Fibroblast of skin of back (primary cell): ENCODE measurements at places on chromosomes 4 and X.

DNA sequence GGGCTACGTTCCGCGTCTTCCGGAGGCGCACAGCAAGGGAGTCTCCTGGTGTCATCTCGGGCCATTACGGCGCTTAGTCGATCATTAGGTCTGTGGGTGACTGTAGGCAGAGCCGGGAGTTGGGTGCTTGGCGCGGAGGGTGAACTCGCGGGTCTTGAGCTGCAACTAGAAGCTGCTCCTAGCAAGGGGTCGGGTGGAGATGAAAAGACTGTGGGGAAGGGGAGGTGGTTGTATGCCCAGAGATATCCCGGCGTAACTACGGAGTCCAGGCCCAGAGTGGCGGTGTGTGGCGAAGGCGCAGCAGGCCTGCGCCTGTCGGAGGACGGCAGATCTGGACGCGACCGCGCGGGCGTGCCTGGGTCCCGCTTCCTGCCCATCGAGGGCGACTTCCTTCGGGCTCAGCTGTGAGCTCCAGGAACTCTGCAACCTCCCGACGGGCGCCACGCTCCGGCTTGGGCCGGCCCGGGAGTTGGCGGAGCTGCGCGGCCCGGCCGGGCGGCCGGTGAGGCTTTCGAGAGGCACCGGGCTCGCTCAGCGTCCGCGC lies 2.7 kb upstream of the NKX3-2 start:
- DNase-seq, result no peak

GRCh38 chrX:36443007-36443406 lies 523.5 kb downstream of the CFAP47 start:
- DNase-seq, result no peak

DNA sequence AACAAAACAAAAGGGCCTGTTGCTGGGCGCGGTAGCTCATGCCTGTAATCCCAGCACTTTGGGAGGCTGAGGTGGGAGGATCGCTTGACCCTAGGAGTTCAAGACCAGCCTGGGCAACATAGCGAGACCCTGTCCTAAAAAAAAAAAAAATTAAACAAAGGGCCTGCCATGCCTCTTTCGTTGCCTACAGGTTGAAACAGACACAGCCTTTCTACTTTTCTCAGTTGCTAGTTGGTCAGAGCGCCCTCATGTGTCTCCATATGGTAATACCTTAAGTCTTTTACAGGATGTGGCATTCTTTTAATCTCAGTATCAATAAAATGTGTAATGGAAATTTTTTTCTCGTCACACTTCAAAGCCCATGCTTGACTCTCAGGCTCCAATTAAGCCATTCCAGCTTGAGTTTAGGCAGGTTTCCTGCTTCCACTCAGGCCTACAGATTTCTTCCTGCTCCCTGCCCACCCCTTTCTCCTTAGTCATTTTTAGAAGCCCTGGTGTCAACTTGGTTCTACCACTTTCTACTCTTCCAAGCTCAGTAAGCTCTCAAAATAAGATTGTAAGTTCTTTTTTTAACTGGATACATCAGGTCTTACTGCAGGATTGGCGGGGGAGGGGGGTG lies 4.6 kb upstream of the SOWAHD start:
- peak; percentile 40 for DNase-seq

GRCh38 chrX:72005046-72005445 lies 94.4 kb downstream of the NHSL2 start:
- no peak for DNase-seq

- DNase-seq, result no peak
Observed at GRCh38 chr4:184402740-184403383, 71.5 kb downstream of the IRF2 start.

GRCh38 chr4:76753814-76754213 lies 144.1 kb downstream of the SOWAHB start:
- peak; percentile 99 for DNase-seq

GRCh38 chr4:123034023-123034422 lies 111.6 kb upstream of the NUDT6 start:
- peak; percentile 87 for DNase-seq

DNA sequence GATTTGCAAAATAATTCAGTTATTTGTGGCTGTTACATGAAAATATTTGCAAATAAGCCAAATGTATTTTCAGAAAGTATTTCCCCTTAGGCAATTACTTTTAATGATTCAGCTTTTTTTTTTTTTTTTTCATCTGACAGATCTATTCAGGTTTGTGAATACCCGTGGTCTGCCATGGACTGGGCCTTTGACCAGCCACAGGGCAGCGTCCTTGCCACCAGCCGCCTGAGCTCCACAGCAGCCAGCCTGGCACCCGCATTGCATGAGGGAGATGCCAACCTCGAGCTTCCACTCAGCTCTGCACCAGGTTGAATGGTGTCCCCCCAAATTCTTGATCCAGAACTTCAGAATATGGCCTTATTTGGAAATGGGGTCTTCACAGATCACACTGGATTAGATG lies 14.7 kb downstream of the TMEM271 start:
- DNase-seq, result no peak

- peak; percentile 11 for DNase-seq
Observed at GRCh38 chrX:69995362-69996112, 54.2 kb downstream of the AWAT2 start.

- no peak for DNase-seq
Observed at GRCh38 chrX:135421932-135422809, at the start of gene SMIM10L2A. Gene SMIM10L2A (plus strand): TSS chrX:135421944. CDS start chrX:135422132, 188 bp downstream.

- no peak for DNase-seq
Observed at GRCh38 chrX:115939070-115939469, 231.5 kb upstream of the AGTR2 start.

DNA sequence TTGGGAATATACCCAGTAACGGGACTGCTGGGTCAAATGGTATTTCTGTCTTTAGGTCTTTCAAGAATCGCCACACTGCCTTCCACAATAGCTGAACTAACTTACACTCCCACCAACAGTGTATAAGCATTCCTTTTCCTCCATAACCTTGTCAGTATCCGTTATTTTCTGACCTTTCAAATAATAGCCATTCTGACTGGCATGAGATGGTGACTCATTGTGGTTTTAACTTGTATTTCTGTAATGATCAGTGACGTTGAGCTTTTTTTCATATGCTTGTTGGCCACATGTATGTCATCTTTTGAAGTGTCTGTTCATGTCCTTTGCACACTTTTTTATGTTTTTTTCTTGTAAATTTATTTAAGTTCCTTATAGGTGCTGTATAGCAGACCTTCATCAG lies 81.2 kb downstream of the ADAM29 start:
- peak; percentile 19 for DNase-seq

- no peak for DNase-seq
Observed at GRCh38 chr4:70925418-70925817, 23.2 kb downstream of the MOB1B start.

- no peak for DNase-seq
Observed at GRCh38 chr4:173214231-173214630, 45.6 kb downstream of the GALNT7 start.

DNA sequence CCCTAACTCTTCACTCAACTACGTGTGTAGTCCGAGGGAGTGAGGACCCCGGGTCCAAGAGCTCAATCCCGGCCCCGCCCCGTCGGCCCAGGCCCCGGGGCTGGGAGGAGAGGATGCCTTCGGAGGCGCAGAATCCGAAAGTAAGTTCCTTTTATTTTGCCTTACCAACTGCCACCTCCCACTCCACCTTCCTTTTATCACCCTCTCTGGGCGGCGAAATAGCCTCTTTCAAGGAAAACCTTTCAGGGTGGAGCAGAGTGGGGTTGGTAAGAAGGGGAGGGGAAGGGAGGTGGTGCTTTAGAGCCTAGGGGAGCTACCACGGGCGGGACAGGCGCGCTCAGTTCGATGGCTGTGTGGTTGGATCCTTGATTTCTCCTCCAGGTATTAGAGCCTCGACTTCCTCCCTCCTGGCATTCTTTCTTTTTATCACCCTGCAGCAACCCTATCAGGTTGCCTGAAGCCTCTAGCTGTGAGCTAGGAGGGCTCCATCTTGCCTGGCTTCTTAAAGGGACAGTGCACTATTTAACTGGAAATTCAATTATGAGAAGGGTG lies 191.2 kb downstream of the RRAGB start:
- peak; percentile 1 for DNase-seq

DNA sequence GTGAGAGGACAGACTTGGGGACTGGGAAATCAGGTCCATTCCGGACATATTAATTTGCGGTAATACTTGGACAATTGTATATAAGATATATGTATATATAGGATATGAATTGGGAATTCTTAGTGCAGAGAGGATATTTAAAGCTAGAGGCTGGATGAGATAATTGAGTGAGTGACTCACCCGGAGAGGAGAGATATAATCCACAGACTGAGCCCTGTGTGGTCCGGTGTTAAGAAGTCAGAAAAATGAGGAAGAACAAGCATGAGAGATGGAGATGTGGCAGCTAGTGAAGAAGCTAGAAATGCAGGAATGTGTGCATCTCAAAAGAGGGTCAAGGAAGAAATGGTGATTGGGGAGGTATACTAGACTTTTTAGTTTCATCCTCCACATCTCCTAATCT lies 336.2 kb downstream of the SLC7A11 start:
- DNase-seq, result peak; percentile 71

DNA sequence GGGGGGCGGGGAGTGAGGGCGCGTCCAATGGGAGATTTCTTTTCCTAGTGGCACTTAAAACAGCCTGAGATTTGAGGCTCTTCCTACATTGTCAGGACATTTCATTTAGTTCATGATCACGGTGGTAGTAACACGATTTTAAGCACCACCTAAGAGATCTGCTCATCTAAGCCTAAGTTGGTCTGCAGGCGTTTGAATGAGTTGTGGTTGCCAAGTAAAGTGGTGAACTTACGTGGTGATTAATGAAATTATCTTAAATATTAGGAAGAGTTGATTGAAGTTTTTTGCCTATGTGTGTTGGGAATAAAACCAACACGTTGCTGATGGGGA lies 1.1 kb downstream of the HTT start:
- DNase-seq, result no peak

DNA sequence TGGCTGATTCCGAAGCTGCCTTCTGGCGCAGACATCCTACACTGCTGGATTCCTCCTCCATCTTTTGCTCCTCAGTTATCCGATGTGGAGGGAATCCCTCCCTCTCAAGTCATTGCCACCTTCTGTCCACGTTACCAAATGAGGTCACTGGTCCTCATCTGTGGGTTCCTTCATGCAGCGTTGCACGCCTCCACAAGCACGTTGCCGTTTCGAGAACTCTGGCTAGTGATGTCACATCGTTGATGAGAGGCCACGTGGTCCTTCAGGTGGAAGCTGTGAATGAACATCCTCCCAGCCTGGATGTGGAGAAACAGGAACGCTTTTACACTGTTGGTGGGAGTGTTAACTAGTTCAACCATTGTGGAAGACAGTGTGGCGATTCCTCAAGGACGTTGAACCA lies 323.2 kb downstream of the DHRSX start:
- DNase-seq, result no peak

- no peak for DNase-seq
Observed at GRCh38 chrX:126170720-126171119, 4.6 kb upstream of the DCAF12L2 start.

DNA sequence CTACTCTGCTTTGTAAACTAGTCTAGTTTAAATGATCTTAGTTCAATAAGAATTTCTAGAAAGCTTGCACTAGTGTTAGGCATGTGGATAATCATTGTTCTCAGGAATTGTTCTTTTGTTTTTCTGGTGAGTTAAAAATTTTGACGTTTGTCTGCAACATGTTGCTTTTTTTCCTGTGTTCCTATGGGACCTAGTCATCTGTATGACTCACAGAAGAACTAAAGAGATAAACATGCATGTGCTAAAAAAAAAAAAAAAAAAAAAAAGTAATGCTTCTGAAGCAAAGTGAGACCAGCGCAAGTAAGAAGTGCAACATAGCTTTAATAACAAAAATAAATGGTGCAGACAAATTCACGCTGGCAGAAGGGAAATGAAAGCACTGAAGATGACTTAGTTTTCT lies 471.2 kb downstream of the IQCM start:
- DNase-seq, result peak; percentile 73

DNA sequence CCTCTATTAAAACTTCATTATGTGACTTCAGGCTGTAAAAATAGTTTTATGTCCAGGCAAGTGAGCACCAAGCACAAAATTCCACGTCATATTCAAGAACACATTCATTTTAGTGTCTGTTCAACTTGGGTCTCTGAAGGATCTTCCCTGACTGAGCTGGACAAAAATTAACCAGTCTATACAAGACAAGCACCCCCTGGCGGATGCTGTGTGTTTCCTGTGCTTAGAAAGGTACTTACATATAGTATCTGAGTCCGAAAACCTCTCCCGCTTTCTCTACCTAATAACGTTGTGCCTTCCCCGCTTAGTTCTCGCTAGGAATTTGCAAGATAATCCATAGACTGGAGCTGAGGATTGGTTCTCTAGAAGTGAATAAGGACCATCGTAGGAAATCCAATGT lies 2214.5 kb upstream of the TENM3 start:
- peak; percentile 40 for DNase-seq

DNA sequence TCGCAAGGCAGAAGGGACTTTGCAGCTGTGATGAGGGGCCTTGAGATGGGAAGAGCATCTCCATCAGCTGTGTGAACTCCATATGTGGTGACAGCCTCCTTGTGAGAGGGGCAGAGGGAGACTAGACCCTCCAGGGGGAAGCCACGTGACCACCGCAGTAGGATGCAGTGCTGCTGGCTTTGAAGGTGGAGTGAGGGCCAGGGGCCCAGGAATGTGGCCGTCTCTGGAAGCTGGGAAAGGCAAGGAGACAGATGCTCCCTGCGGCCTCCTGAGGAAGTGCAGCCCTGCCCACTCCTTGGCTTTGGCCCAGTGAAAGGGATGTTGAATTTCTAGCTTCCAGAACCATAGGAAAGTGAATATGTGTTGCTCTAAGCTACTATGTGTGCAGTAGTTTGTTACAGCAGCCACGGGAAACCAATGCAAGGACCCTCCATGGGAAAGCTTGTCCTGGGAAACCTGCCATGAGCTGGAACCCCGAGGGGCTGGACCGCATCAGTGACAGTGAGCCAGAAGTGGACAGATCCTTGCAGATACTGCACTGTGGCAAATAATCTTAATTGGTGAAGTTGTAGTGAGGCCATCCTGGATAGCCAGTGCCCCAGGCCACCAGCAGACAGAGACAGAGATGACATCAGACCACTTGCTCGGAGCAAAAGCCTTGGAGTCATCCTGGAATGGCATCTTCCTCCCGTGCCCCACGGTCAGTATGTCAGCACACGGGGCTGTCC lies 35.4 kb upstream of the SORCS2 start:
- DNase-seq, result peak; percentile 28

GRCh38 chr4:183182873-183183725 lies 84.0 kb downstream of the WWC2 start:
- DNase-seq, result peak; percentile 92

- DNase-seq, result peak; percentile 87
Observed at GRCh38 chrX:63513825-63514568, 162.9 kb upstream of the SPIN4 start.

GRCh38 chr4:157727163-157727562 lies 445.7 kb downstream of the GASK1B start:
- DNase-seq, result no peak

DNA sequence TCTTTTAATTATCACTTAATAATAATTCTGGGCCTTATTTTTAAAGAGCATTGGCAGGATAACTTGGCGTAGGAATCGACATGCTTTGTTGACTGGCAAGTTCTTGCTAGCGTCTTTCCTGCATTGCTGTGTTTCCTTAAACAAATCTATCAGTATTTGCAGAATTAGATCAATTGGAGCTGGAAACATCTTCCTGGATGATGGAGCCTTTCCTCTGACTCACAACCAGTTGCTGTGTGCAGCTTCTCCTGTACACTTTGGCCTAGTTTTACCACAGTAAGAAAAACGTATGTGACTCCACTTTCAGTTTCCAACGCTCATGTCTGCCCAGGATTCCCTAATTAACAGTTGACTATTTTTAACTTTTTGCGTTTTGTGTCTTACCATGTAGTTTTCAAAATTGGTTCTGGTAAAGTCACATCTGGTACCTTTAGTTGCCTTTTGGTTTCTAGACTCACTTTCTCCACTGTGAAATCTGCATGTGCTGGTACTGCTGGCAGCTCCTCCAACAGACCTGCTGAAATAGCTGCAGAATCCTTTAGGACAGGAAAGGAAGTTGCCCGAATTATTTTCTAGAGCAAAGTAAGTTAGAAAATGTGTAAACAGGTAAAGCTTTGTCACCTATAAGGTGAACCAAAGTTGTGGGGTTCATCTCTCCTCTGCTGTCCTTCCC lies 553.2 kb upstream of the FAT1 start:
- DNase-seq, result peak; percentile 45
